Stimulated activated CD8-positive, alpha-beta memory T cell treated with anti-CD3 and anti-CD28 coated beads, Interleukin-4, amount 100 ng/mL, for 4 hours (primary cell): ENCODE measurements at places on chromosomes 5 and 9.

DNA sequence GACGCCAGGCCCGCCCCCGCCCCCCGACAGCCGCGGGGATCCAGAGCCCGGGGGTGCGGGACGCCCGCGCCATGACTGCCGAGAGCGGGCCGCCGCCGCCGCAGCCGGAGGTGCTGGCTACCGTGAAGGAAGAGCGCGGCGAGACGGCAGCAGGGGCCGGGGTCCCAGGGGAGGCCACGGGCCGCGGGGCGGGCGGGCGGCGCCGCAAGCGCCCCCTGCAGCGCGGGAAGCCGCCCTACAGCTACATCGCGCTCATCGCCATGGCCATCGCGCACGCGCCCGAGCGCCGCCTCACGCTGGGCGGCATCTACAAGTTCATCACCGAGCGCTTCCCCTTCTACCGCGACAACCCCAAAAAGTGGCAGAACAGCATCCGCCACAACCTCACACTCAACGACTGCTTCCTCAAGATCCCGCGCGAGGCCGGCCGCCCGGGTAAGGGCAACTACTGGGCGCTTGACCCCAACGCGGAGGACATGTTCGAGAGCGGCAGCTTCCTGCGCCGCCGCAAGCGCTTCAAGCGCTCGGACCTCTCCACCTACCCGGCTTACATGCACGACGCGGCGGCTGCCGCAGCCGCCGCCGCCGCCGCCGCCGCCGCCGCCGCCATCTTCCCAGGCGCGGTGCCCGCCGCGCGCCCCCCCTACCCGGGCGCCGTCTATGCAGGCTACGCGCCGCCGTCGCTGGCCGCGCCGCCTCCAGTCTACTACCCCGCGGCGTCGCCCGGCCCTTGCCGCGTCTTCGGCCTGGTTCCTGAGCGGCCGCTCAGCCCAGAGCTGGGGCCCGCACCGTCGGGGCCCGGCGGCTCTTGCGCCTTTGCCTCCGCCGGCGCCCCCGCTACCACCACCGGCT lies 1.0 kb downstream of the FOXE1 start:
- no peak for DNase-seq

DNA sequence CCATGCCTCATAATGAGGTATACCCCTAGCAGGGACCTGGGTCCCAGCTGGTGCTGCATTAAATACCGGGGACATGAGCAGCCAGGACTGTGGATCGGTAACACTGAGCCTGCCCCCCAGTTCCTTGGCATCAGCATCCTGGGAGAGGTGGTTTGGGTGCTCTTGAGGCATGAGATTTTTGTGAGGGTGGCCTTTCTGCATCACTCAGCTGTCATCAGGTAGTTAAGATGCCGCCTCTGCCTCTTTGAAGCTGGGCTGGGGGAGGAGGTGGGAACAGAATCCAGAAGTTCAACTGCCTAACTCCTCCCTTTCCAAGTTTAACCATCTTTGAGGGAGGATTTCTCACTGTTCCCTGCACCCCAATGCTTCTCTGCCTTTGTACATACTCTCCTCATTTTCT lies 112.7 kb downstream of the PDZD2 start:
- DNase-seq: no peak

GRCh38 chr5:123090661-123091297 lies 1.7 kb downstream of the PRDM6 start:
- no peak for DNase-seq

GRCh38 chr9:137113385-137114159 lies 961 bp downstream of the DPP7 start:
- DNase-seq: no peak

DNA sequence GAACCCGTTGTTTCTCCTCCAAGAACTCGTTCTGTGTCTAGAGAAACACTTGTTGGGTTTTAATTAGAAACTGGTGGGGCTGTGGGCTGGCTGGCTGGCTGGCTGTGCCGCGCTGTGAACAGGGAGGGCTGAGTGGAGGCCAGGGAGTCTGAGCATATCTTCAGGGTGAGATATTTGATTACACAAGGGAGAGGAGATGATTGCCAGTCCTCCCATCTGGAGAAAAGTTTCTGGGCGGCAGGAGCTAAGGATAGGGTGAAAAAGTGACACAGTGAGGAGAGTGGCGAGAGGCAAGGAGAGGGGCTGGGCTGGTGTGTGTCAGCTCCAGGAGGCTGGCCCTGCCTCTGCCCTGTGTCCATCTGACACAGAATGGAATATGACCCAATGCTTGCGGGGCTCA lies 63.0 kb downstream of the GDNF start:
- DNase-seq: no peak

GRCh38 chr9:96008502-96009222 lies 133.2 kb downstream of the ERCC6L2 start:
- DNase-seq: no peak

DNA sequence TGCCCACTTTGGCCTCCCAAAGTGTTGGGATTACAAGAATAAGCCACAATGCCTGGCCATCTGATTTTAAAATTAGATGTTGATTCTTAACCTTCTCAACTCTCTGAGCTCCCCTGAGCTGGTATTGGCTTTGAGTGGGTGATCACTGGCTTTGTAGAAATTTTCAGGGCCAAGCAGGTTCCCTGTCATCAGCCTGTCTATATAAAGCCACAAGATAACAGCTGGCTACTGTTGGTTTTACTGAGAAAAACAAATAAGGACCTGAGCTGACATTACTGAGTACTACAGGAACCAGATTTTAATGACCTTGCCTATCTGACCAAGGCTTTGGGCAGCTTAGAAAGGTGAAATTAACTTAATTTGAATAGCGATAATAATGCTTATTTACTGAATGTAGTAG lies 153.6 kb downstream of the MSX2 start:
- no peak for DNase-seq

DNA sequence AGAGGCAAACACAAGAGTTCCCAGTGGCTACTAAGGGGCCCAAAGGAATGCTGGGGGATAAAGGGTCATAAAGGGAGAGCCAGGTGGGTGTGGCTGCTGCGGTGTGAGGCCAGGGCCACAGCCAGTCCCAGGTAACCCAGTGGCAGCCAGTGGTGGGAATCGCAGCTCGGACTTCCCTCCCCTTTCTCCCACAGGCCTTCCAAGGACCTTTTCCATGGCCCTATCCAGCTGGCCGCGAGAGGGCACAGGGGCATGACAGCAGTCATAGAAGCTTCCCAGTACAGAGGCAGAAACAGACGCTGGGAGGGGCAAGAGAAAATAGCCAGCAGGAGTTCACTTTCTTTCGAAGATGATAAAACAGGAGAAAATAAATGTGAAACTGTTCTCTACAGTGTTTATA lies 257.6 kb downstream of the SEMA5A start:
- DNase-seq: no peak

DNA sequence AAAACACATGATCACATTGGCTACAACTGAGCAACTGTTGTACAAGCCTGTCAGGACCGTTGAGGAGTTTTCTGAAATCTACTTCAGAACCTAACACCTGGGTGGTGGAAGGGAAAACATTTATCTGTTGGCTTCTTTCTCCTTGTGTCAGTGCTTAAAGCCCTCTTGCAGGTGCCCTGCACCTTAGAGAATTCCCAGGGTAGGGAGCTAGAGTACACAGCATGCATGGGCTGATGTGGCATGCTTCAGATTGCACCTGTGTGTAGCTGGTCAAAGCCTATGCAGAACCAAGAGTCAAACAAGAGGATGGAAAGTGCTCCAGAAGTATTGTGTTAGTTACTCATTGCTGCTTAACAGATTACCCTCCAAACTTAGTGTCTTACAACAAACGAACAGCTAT lies 33.6 kb upstream of the ZBED3 start:
- DNase-seq: no peak

GRCh38 chr5:87807783-87808182 lies 395.1 kb upstream of the CCNH start:
- DNase-seq: no peak

- no peak for DNase-seq
Measured at GRCh38 chr5:118043531-118043930, 944.8 kb downstream of the DTWD2 start.

DNA sequence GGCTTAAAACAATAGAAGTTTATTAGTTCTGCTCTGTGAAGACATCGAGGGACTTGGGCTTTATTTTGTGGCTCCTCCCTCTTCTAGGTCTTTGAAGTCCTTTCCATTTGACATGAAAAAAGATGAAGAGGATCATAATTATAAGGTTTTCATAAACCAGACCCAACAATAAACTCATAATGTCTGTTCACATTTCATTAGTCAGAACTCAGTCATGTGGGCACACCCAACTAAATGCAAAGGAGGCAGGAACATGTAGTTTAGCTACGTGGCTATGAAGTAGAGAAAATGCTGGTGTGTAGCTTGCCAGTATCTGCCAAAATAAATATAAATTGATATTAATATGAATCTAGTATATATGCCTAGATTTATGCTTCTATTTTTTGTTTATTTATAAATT lies 393.9 kb upstream of the C9orf72 start:
- DNase-seq: no peak

DNA sequence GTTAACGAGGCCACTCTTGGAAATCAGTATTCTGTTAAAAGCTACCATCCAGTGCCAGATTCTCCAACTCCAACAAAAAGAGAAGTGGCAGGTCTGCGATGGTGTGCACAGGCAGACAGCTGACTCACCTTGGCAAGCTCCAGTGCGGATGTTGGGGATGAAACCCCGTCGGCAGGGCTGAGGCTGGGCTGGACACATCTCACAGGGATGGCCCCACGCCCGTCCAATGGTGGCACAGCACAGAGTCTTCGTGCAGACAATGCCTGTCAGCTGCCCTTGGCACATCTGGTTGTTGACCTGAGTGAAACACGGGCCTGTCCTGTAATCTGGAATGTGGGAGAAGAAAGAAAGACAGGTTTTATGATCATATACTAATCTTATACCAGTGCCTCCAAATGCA lies 73.4 kb downstream of the FBN2 start:
- DNase-seq: no peak

GRCh38 chr5:17436761-17437221 lies 61.2 kb upstream of the TAF11L2 start:
- DNase-seq: no peak

GRCh38 chr9:2214707-2215106 lies 199.6 kb downstream of the SMARCA2 start:
- DNase-seq: no peak

DNA sequence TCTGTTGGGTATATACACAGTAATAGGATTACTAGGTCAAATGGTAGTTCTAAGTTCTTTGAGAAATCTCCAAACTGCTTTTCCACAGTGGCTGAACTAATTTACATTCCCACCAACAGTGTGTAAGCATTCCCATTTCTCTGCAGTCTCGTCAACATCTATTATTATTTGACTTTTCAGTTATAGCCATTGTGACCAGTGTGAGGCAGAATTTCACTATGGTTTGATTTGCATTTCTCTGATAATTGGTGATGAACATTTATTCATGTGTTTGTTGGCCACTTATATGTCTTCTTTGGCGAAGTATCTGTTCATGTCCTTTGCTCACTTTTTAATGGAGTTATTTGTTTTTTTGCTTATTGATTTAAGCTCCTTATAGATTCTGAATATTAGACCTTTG lies 596.2 kb upstream of the DAB2 start:
- no peak for DNase-seq

DNA sequence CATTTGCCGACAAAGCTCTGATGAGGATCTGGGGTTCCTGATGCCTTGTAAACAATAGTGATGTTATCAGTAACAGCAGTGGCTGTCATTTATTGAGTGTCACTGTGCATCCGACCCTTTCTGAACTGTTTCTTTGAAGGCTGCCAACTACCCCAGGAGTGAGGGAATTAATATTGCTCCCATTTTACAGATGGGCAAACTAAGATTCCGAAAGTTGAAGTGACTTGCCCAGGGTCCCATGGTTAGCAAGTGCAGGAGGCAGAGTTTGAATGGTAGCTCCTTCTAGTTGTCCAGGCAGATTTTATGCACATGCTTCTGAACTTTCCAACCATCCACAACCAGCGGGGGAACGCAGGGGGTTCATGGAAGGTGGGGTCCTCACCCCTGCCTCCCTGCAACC lies 81.9 kb downstream of the COL27A1 start:
- DNase-seq: no peak

DNA sequence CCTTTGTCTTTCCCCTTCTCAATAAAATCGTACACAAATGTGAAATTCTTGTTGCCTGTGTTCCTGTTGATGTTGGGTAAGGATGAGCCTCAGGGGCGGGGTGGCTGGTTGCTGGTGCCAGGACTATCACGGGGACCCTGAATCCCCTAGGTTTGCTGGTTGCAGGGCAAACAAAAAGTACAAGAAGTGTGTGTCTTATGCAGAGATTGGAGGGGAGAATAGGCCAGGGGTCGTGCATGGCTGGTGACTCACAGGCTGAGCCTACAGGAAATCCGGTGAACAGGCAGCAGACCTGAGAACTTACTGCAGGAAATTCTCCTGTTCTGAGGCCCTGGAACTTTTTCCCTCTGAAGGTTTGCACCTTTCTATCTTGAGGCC lies 5.5 kb downstream of the ANXA2R start:
- DNase-seq: no peak

DNA sequence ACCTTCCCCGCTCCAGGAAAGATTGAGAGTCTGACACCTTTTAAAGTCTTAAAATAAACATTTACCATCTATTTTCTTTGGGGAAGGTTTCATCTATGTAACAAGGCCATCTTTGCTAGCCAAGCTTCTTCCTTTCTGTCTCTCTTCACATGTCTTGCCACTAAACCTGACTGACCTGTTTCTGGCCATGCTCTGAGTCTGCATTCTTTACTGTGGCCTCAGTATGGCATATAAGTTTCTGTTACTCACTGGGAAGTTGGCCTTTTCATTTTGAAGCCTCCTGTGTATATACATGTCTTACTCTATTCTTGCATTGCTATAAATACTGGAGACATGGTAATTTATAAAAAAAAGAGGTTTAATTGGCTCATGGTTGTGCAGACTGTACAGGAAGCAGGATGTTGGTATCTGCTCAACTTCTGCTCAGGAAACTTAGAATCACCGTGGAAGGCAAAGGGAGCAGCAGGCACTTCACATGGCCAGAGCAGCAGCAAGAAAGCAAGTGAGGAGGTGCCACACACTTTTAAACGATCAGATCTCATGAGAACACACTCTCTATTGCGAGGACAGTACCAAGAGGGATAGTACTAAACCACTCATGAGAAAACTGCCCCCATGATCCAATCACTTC lies 48.1 kb downstream of the KCNV2 start:
- no peak for DNase-seq

- DNase-seq: no peak
Measured at GRCh38 chr5:29811914-29812679, 1381.4 kb upstream of the CDH6 start.

DNA sequence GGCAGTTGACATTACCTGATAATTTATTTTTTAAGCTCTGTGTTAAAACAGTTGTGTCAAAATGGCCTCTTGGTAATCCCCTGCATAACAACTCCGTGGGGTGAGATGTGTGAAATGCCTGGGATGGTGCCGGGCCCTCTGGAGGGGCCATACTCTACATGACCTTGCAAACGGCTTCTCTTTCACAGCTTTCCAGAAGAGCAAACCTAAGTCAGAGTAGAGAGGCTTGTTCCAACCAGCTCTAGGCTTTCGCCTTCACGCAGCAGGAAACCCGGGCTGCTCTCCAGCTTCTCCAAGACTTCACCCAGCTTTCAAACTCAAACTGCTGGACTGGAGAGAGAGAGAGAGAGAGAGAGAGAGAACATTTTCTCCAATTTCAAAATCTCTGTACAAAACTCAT lies 120.1 kb downstream of the SNX18 start:
- no peak for DNase-seq

GRCh38 chr9:133602277-133602676 lies 6.9 kb downstream of the FAM163B start:
- no peak for DNase-seq
